ENCODE measurements at places on chromosomes 2 and 18. TPM values are rescaled to one million over a fixed set of nuclear protein-coding genes. Genes with fewer than 3 reads are reported as not detected.

The TP53I3 gene
- total RNA-seq: 31.3 TPM

The DSG1 gene
- not detected for total RNA-seq

The ARHGAP28 gene
- 5.9 TPM for total RNA-seq

The BOLL gene
- not detected for total RNA-seq

The AFF3 gene
- total RNA-seq: 3.1 TPM

All from uterine smooth muscle cell (primary cell).